NCI-H2029 treated with DMSO at 0.1 percent for 48 hours (cell line): ENCODE measurements at places on chromosomes 1 and 21.

DNA sequence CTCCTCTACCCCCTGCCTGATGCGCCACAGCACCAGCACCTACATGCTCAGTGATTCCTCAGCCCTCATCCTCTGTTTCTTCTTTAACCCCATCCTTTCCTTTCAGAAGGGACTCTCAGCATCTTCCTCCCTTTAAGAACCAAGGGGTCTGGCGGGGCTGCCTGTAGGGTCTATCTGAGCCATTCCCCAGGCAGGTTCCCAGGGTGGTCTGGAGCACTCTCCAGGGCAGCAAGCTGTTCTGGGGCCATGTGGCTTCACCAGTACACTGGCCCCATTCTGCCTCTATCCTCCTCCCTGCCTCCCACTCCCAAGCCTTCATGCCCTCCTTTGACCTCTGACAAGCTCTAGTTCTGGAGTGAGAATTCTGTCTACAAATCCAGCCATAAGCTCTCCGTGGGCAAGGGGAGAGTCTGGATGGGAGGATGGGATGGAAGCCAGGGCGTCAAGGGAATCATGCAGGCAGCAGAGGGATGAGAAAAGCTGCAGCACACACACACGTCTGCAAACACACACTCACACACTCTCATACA is 10.4 kb downstream of the BATF3 start:
- no peak for DNase-seq

- DNase-seq = no peak
These were observed 163.0 kb upstream of the IGSF21 start for GRCh38 chr1:17944646-17945045.

DNA sequence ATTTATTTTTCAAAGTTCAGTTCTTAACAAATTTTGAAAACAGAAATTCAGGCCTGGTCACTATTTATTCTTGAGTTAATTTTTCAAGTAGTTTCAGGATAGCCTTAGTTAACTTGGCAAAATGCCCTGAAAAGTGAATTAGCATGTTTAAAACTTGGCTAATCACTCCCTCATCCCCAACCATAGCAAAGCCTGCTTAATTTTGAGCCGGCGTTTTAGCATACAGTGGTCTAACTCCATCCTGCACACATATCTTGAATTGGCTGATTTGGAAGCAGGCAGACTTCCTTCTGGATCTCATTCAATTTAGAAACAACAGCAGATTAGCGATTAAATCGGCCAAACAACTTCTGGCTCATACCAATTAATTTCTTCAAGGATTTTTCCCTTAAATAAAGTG is 439.2 kb downstream of the PTBP2 start:
- no peak for DNase-seq

DNA sequence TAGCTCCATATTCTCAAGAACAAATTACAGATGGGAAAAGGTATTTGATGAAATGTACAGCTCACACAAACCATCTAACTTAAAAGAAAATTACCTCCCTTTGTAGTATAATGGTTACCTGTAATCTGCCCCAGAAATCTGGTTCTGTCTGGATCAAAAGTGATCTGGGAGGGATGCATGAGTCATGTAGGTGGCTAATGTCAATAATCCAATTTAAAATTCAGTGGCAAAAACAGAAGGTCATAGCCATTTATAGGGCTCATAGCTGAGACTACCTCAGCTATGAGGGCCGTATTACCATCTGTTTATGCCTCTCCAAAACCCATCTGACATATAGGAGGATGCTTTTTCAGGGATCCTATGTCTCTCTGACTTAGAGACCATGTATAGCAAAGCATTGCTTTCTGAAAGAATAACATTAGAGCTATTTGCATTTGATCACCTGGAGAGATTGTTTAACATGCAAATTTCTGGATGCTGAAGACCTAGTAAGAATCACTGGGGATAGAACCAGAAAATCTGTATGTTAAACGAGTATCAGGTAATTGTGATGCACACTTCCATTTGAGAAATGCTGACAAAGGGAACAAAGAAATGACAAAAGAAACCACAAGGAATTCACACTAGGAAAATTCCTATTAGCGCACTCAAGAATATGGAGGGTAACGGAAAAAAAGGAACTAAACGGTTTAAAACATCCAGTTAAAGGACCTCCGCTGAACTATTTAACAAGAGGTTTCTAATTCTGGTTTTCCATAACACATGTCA is 17.6 kb downstream of the PAXBP1 start:
- DNase-seq = no peak

DNA sequence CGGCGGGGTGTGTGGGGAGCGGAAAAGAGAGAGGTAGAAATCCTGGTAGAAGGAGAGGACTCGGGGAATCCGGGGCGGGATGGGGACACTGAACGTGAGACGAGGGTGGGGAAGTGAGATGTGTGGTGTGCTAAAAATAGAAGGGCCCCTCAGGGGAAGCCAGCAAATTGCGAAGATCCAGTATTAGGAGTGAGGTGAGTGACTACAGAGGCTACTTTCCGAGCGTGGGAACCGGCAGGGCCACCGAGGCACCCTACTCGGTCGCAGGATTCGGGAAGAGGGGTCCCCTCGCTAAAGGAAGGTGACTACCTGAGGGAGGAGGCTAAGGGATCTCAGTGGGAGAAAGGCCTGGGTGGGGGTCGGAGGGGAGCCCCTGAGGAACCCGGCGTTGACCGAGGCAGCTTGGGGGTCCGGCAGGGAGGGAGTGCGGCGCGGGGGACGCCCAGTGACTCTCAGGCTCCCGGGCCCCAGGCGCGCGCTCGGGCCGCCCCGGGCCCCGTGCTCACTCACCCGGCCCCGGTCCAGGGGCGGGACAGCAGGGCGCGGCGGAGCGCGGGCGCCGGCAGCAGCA is 318 bp downstream of the ALDH4A1 start:
- DNase-seq = no peak

GRCh38 chr1:65254320-65255034 is 54.9 kb upstream of the DNAJC6 start:
- DNase-seq = peak; percentile 78

DNA sequence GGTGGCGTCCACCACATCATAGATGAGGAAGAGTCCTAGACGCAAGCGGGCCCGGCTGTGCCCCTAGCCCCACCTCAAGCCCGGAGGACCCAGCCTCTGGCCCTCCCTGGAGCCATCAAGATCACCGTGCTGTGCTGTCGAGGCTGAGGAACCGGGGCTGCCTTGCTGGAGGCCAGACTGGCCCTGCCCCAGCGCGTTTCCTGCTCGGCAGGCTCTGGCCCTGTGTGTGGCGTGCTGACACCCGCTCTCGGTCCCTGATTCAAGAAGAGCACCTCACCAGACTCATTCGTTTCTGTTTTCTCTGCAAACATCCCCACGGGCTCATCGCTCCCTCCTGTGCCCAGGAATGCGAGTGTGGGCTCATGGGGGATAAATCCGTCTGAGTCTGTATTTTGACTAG is 51.1 kb downstream of the GLIS1 start:
- DNase-seq = no peak

DNA sequence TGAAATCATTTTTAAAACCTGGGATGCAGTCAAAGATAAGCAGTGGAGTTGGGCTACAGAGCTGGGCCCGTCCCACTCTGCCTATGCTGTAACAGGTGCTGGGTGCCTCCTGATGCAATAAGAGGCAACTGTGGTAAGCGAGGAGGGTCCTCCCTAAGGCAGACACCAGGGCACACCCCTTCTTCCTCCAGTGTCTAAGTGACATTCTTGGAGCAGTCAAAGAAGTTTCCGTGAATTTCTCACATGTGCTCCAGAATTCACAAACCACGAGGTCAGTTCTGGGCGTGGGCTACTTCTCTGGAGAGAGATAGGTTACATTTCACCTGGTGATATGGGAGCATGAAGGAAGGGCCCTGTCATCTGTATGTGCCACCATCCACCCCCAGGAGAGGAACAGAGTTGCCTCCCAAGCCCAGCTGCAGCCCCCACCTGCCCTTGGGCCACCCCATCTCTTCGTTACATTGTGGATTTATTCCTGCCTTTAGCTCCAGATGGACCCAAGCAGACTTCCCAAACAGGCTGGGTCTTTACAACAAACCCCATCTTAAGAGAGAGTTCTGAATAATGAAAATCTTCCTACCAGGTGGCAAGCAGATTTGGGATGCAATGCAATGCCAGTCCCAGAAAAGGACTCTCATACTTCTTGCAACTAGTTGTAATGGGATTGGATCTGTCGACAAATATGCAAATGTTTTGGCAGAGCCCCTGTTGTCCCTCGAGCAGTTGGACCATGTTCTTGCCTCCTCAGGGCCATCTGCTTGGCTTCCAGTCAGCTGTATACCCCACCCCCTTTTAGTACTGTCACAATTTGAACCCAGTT is 82.5 kb upstream of the CNTN2 start:
- no peak for DNase-seq

DNA sequence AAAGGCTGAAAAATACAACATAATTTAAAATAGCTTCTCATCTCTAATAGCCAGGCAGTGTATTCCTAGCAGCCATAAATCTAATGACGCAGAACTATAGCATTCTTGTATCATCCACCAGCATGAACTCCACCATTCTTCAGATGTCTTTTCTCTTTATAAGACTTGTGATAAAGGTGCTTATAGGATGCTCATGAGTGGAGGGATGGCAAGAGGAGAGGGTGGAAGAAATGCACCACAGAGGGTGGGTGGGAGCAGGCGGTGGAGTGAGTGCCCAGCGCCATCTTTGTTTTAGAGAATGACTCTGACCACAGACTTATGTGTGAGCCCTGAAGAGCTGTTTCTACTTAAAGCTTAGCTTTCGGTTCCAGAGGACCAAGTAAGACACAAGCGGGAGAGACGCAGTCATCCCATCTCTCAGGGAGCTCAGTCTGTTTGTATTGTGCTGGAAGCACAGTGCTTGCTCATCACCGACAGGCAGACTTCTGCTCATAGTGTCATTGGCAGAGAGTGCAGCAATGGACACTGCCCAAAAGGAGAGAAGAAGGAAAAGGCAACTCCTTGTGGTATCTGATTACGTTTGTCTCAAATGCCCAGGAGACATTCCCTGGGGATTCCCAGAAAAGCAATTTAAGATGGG is 65.6 kb downstream of the KCNJ15 start:
- no peak for DNase-seq

DNA sequence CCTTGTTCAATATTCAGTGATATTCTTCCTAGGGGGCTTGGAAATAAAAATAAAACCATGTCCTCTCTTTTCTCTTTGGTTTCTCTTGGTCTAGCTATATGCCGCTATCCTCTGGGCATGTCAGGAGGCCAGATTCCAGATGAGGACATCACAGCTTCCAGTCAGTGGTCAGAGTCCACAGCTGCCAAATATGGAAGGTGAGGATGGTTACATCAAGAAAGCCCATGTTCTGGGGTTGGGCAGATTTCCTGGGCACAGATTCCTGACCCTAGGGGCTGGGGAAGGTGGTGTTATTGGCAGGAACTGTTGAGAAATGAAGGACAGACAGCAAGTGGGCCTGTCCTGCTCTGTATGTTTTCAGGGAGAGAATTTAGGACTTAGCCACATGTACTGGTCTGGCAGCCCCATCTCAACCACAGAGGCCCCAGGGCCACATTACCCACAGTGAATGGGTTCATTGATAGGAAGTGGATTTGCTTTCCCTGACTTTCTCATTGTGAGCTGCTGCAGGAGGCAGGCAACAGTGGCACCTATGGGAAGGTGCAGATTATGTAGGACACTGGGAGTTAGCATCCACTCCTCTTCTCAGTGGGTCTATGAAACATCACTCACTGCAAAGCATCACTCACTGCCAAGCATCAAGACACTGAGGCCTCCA is 37.4 kb upstream of the HSD17B7 start:
- DNase-seq = no peak

GRCh38 chr1:21366288-21366687 is 73.6 kb upstream of the NBPF3 start:
- no peak for DNase-seq

- no peak for DNase-seq
These were observed 42.1 kb downstream of the TMCO4 start for GRCh38 chr1:19757641-19758040.

DNA sequence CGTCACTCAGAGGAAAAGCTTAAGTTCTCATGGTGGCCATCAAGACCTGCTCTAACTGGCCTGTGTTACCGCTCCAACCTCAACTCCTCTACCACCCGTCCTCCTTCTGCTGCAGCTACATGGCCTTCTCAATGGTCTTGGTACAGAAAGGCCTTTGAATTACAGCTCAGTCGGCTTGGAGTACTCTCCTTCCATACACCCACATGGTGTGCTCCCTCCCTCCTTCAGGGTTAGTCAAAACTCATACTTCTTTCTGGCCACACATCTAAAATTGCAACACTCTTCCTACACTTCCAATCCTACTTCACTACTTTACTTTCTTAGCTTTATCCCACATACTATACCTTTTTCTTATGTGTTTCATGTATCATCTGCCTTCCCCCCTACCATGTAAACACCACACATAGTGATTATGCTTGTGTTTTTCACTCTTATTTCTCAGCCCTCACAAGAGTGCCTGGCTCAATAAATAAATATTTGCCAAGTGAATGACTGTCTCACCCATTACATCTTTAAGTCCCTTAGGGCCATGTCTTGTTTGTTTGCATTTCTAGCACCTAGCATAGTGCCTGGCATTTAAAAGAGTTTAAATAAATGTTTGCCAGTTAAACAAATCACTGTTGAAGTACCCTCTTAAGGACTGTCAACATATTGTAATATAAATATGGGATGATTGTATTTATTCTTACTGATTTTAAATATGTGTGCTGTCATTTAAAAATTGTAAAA is 37.6 kb upstream of the HMCN1 start:
- peak; percentile 75 for DNase-seq

- no peak for DNase-seq
These were observed 59.1 kb downstream of the FAAP20 start for GRCh38 chr1:2135441-2135841.

GRCh38 chr1:158583962-158584361 is 4.3 kb upstream of the OR10X1 start:
- no peak for DNase-seq

DNA sequence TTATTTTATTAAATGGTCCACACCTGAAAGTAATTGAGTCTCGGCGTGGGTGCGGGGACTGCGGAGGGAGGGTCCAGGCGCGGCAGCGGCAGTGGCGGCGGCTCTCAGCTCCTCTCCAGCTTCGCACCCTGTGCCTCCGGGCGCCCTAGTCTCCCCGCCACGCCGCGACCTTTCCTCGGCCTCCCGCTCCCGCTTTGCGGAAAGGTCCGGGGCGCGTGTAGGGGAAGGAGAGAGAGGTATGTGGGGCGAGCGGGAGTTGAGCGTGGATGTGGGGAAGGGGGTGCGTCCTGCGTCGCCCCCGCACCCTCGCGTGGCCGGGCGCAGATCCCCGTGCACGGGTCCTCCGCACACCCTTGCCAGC is 13.4 kb upstream of the ALX3 start:
- no peak for DNase-seq

DNA sequence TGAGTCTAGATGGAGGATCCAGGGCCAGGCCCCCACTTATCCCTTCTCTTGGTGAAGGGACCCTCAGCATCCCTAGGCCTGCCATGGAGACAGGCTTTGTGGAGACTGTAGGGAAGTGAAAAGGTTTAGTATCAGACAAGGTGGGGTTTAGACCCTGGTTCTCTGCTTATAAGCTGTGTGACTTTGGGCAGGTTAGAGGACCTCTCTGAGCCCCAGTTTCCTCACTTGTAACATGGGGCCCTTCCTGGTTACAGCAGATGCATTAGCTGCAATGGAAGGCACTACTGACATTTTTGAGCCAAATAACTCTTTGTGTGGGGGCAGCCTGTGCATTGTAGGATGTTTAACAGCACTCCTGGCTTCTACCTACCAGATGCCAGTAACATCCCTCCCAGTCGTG is 22.7 kb downstream of the PADI2 start:
- DNase-seq = no peak

- no peak for DNase-seq
These were observed 10.3 kb downstream of the ERRFI1 start for GRCh38 chr1:8015809-8016165.
